Ascending aorta (tissue), 2 donors: ENCODE measurements at places on chromosomes 7 and 10. TPM values are rescaled to one million over a fixed set of nuclear protein-coding genes. Genes with fewer than 3 reads are reported as not detected.

The UNCX gene
- not detected for total RNA-seq

The SLC39A12 gene
- not detected for total RNA-seq

The WNT16 gene
- total RNA-seq = not detected

The AKR1B15 gene
- total RNA-seq = not detected

The MUC12 gene
- total RNA-seq = 0.85 TPM

The ATRNL1 gene
- 15.4 TPM for total RNA-seq

The PDE6C gene
- not detected for total RNA-seq

The PLAC9 gene
- 221 TPM for total RNA-seq

The SLC26A5 gene
- total RNA-seq = not detected

DNA sequence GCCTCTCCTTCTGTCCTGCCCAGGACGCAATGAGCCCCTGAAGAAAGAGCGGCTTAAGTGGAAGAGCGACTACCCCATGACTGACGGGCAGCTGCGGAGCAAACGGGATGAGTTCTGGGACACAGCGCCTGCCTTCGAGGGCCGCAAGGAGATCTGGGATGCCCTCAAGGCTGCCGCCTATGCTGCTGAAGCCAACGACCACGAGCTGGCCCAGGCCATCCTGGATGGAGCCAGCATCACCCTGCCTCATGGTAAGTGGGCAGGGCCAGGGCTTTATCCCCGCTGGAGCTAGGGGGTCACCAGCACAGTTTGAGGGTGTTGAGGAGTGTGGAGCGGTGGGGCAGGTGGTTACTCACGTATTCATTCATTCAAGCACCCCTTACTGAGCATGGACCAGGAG is 4.7 kb upstream of the ANKRD2 start:
- no peak for DNase-seq
- H3K4me1 ChIP-seq = peaks cover 15% of the 10 kb centered on the region
- no peak overlapping the region for H3K27ac ChIP-seq
- H3K4me3 ChIP-seq = no peak overlapping the region
- peaks cover 26% of the 10 kb centered on the region for H3K36me3 ChIP-seq
- H3K27me3 ChIP-seq = no peaks in the 10 kb centered on the region

- no peaks in the 10 kb centered on the region for H3K4me1 ChIP-seq
- no peak for DNase-seq
- no peaks in the 10 kb centered on the region for H3K27me3 ChIP-seq
- H3K27ac ChIP-seq = no peak overlapping the region
- no peak overlapping the region for H3K4me3 ChIP-seq
These were observed 11.7 kb downstream of the ORAI2 start for GRCh38 chr7:102444961-102445673.

DNA sequence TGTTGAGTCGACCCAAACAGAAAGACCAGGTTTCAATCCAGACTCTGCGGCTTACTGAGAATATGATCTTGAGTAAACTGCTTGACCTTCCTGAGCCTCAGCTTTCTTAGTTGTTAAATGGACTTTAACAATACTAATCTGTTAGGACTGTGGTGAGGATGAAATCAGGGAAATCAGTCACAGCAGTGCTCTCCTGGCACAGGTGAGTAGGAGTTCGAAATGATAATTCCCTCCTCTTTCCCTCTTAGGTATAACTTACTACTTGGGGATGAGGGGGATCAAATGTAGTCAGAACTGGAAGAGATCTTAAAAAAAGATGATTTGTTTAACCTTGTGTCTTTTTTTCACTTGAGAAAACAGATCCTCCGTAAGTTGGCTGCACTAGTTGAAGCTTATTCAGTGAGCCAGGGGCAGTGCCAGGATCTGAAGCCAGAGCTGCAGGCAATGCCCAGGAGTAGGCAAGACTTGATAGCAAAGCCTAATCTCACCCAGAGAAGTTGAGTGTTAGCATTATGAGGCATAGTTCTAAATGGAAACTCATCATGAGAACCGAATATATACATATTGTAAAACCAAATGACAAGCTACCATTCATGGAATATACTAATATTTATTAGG is 1.8 kb upstream of the MAGI2 start:
- peak overlapping the region; percentile 90 for H3K4me3 ChIP-seq
- H3K36me3 ChIP-seq = no peaks in the 10 kb centered on the region
- H3K4me1 ChIP-seq = peaks cover 23% of the 10 kb centered on the region
- no peak for DNase-seq
- no peaks in the 10 kb centered on the region for H3K27me3 ChIP-seq

- no peaks in the 10 kb centered on the region for H3K4me1 ChIP-seq
- H3K27me3 ChIP-seq = no peaks in the 10 kb centered on the region
- no peak overlapping the region for H3K4me3 ChIP-seq
These were observed 247.1 kb upstream of the GRB10 start for GRCh38 chr7:51029701-51030191.

DNA sequence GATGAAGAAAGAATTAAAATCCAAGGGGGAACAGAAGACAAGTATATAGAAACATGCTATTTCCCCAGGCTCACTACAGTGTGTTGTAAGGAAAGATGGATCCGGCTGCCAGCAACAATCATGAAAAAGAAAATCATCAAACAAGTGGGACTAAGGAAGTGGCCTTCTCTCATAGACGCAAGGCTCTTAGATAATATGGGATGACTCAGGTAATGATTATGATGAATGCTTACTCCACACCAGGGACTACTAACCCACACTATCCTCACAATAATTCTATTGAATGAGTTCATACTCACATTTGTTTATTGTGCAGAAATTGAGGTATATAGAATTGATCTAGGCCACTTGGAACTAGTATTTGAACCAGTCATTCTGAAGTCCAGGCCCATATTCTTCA is 111.2 kb upstream of the BET1 start:
- no peak overlapping the region for H3K27ac ChIP-seq
- H3K4me3 ChIP-seq = no peak overlapping the region
- no peaks in the 10 kb centered on the region for H3K4me1 ChIP-seq
- no peak for DNase-seq
- no peaks in the 10 kb centered on the region for H3K36me3 ChIP-seq
- no peaks in the 10 kb centered on the region for H3K27me3 ChIP-seq

- no peak for DNase-seq
- no peaks in the 10 kb centered on the region for H3K27me3 ChIP-seq
- peaks cover 54% of the 10 kb centered on the region for H3K36me3 ChIP-seq
- no peak overlapping the region for H3K27ac ChIP-seq
- no peak overlapping the region for H3K4me3 ChIP-seq
These were observed 9.2 kb downstream of the BNIP3 start for GRCh38 chr10:131972474-131973071.

GRCh38 chr7:116710764-116711452 is 38.9 kb downstream of the MET start:
- H3K4me1 ChIP-seq = peaks cover 3% of the 10 kb centered on the region
- no peak overlapping the region for H3K27ac ChIP-seq
- DNase-seq = no peak

GRCh38 chr7:108973075-108973474 is 403.4 kb downstream of the DNAJB9 start:
- no peaks in the 10 kb centered on the region for H3K4me1 ChIP-seq
- DNase-seq = no peak
- no peak overlapping the region for H3K4me3 ChIP-seq
- H3K27ac ChIP-seq = no peak overlapping the region
- no peaks in the 10 kb centered on the region for H3K27me3 ChIP-seq
- no peaks in the 10 kb centered on the region for H3K36me3 ChIP-seq

GRCh38 chr7:70402069-70402468 is 729.9 kb upstream of the GALNT17 start:
- no peaks in the 10 kb centered on the region for H3K4me1 ChIP-seq
- DNase-seq = no peak
- H3K4me3 ChIP-seq = no peak overlapping the region

DNA sequence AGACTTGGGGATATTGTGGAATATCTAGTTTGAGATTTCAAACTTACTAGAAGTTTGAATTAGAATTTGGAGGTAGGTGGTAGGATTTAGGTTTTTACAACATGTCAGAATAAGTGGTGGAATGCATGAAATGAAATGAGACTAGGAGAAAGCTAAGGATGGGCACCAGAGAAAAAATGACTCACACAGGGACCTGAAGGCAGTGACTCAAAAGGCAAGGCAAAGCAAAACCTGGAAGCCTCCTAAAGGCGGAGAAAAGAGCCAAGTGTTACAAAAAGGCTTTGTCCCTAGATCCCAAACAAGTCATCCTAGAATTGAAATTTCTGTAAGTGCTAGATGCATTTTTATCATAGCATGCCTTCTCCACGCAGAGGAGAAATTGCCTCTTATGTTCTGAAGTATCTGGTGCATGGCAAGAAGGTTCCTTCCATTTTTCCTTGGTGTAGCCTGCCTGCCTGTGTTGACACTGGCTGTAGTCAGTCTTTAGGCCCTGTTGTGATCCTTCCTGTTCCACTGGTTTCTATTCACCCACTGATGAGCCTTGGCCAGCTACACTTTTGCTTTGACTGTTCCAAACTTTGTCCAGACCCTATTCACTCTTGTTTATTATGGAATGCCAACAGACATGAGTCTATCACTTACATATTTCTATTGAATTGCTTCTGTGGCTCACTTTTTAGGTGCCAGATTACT is 109.3 kb downstream of the ETV1 start:
- no peak overlapping the region for H3K4me3 ChIP-seq
- no peak for DNase-seq
- H3K36me3 ChIP-seq = no peaks in the 10 kb centered on the region
- H3K4me1 ChIP-seq = no peaks in the 10 kb centered on the region
- H3K27me3 ChIP-seq = no peaks in the 10 kb centered on the region

GRCh38 chr10:62189131-62189530 is 79.5 kb downstream of the RTKN2 start:
- no peak for DNase-seq
- no peaks in the 10 kb centered on the region for H3K4me1 ChIP-seq
- H3K36me3 ChIP-seq = no peaks in the 10 kb centered on the region

- no peak for DNase-seq
- no peak overlapping the region for H3K27ac ChIP-seq
- H3K4me3 ChIP-seq = no peak overlapping the region
- no peaks in the 10 kb centered on the region for H3K36me3 ChIP-seq
- H3K4me1 ChIP-seq = no peaks in the 10 kb centered on the region
- no peaks in the 10 kb centered on the region for H3K27me3 ChIP-seq
These were observed 42.5 kb downstream of the STK32C start for GRCh38 chr10:132264966-132265889.

DNA sequence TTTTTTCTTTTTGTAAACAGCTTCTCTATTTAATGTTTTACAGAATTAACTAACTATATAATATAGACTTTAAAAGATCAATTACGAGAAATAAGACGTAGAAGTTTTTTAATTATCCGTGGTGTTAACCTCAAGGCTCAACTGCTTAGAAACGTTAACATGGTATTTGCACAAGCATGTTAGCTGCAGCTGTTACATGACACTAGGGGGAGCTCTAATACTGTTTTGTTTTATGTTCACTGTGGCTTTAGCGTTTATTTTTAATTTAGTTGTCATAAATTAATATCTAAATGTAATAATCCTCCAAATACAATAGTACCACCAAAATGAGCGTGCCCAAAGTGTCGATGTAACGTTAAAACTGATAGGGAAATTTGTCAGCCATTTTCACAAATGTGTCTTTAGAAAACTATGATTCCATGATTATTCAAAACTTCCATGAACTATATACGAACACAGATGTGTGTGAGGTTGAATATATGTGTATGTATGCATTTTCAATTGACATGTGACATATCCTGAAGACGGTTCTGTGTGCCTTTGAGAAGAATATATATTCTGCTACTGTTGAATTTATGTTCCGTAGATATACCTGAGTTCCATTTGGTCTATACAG is 828.8 kb upstream of the MBL2 start:
- no peaks in the 10 kb centered on the region for H3K36me3 ChIP-seq
- no peak overlapping the region for H3K4me3 ChIP-seq
- no peak overlapping the region for H3K27ac ChIP-seq
- DNase-seq = no peak
- no peaks in the 10 kb centered on the region for H3K4me1 ChIP-seq
- H3K27me3 ChIP-seq = no peaks in the 10 kb centered on the region

GRCh38 chr7:17229228-17229627 is 69.2 kb upstream of the AHR start:
- no peak overlapping the region for H3K27ac ChIP-seq
- no peaks in the 10 kb centered on the region for H3K36me3 ChIP-seq
- DNase-seq = no peak
- no peaks in the 10 kb centered on the region for H3K27me3 ChIP-seq
- no peak overlapping the region for H3K4me3 ChIP-seq
- H3K4me1 ChIP-seq = peaks cover 15% of the 10 kb centered on the region

- H3K4me3 ChIP-seq = no peak overlapping the region
- H3K4me1 ChIP-seq = no peaks in the 10 kb centered on the region
- H3K27ac ChIP-seq = no peak overlapping the region
- DNase-seq = no peak
- H3K36me3 ChIP-seq = no peaks in the 10 kb centered on the region
These were observed 106.8 kb downstream of the RBM20 start for GRCh38 chr10:110750931-110751330.

DNA sequence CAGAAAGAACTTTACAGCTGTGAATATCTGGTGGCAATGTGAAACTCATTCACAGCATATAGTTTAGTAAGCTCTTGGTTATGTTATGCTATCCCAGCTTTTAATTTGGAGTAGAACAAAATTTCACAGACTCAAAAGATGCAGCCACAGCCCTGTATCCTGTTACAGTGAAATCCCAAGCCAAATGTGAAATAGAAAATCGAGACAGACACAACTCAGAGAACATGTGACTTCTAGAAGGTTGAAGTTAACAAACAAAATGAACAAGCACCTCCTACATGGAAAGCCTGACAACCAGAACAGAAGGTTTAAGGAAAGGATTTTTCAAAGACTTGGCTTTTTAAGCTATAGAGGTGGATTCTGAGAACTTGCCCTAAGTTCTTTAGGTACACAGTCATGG is 39.6 kb downstream of the JAZF1 start:
- no peak overlapping the region for H3K4me3 ChIP-seq
- DNase-seq = no peak
- H3K27me3 ChIP-seq = no peaks in the 10 kb centered on the region
- H3K36me3 ChIP-seq = no peaks in the 10 kb centered on the region
- H3K27ac ChIP-seq = no peak overlapping the region
- no peaks in the 10 kb centered on the region for H3K4me1 ChIP-seq

DNA sequence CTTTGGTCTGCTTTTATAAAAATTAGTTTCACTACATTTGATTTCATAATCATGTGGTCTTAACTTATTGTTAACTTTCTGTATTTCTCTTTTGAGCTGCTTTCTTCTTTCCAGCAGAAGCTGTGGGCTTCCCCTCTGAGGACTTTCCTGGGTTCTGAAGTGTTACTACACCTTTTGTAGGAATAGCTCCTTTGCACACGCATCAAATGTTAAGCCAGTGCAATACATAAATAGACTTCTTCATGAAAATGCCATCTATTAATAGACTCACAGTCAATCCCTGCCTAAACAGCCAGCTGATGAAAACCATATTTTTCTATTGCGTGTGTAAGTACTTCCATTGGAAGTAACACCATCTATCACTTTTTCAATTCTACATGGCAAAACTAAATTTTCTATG is 1.5 kb downstream of the ABCB4 start:
- peak overlapping the region; percentile 66 for H3K27ac ChIP-seq
- H3K27me3 ChIP-seq = no peaks in the 10 kb centered on the region
- no peak for DNase-seq
- peak overlapping the region; percentile 72 for H3K4me3 ChIP-seq
